Stimulated activated CD4-positive, alpha-beta T cell treated with anti-CD3 and anti-CD28 coated beads, Interleukin-15, amount 100 ng/mL, for 48 hours (primary cell): ENCODE measurements at places on chromosomes 3 and 15.

DNA sequence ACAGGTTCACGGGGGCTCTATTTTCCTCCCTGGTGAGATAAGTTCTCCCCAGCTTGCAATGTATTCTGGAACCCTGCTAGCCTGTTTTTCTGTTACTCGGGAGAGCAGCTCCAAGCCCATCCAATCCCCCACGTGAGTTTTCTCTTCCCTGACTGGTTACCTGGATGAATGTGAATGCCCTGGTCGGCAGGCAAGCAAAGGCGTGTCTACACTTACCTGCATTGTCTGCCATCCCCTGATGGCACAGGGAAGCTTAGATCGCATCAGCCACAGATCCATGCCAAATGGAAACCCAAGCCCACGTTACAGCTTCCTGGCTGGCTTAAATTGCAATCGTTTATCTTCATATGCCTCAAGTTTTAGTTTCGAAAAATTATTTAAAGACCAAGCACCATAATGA lies 149.9 kb downstream of the FOXP1 start:
- DNase-seq, result no peak

DNA sequence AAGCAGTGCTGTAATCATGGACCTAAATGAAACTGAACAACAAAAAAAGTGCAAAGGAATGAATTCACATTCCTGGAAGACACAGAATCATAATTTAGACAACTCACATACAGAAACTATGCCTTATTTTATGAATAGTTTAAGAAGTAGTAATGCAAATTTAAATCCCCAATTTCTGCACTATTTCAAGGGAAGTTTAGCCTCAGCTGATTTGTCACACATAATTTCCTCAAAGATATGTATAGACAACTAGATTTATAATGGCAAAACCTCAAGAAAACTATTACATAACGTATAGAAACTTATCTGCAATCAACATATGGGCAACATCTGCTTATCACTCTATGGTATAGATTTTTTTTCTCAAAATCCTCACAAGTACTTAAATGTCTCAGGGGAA lies 7.8 kb upstream of the PTX3 start:
- DNase-seq, result no peak

DNA sequence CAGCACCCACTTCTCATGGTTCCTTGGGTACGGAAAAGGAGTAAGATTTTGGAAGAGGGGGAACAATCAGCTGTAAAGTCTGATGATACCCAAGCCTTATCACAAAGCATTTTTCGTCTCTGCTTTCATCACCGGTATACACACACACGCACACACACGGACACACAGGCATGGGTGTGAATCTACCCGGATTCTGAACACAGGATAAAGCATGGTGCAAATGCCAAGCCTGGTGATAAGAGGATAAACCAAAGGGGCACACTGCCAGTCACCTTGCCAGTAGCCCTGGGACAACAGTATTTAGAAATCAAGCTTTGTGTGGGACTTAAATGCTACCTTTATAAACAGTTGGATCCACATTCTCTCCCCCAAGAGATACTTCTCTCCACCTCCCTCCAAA lies 22.2 kb downstream of the FAM174B start:
- DNase-seq, result no peak

GRCh38 chr3:158845765-158846350 lies 44.0 kb downstream of the MFSD1 start:
- no peak for DNase-seq

GRCh38 chr3:3237979-3238378 lies 58.5 kb upstream of the CRBN start:
- DNase-seq, result no peak

DNA sequence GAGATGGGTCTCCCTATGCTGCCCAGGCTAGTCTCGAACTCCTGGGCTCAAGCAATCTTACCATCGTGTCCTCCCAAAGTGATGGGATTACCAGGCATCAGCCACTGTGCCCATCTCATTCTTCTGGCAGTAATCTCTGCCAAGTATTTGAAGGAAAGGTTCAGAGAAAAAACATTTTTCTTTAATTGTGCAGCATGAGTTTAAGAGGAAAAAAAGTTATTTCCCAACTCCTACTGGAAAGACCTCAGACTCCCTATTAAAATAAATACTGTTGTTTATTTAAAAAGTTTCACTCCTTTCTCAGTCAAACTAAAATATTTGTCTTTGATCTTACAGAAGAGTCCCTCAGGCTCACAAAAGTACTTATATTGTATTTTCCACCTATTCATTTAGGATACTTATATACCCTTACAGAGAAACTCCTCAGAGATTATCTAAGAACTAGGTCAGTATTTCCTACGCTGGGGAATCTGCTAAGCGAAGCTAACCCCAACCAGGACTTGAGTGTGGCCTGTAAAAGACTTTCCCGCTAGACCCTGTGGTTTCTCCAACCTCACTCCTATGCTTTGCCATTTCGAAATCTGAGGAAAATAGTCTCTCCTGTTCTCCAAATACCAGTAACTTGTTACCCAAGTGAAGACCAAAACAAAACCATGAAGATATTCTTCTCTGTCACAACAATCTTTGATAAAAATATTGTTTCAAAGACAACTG lies 28.7 kb downstream of the WWTR1 start:
- DNase-seq, result no peak

DNA sequence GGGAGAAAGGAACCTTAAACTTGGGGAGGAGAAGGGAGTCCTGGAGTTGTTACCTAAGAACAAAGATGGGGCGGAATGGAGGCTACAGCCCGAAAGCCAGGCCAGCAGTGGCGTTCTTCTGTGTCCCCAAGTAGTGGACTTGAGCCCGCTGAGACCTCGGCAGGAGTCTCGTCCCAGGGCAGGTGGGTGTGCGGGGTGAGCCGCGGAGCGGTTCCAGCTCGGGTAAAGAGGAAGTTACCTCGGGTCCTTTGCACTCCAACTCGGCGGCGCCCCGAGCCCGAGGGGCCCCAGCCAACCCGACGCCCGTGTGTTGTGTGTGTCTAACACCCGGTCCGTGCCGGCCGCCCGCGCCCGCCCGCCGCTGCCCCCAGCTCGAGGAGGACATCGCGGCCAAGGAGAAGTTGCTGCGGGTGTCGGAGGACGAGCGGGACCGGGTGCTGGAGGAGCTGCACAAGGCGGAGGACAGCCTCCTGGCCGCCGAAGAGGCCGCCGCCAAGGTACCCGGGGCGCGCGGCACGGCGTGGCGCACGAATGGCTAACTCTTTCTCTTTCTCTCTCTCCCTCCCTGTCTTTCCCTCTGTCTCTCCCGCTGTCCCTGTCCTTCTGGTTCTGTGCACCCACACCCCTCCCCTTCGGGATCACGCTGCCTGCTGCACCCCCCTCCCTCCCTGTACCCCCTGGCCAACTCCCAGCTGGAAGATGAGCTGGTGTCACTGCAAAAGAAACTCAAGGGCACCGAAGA lies 959 bp downstream of the TPM1 start:
- no peak for DNase-seq

GRCh38 chr3:71703797-71704196 lies 21.4 kb downstream of the EIF4E3 start:
- DNase-seq, result no peak

DNA sequence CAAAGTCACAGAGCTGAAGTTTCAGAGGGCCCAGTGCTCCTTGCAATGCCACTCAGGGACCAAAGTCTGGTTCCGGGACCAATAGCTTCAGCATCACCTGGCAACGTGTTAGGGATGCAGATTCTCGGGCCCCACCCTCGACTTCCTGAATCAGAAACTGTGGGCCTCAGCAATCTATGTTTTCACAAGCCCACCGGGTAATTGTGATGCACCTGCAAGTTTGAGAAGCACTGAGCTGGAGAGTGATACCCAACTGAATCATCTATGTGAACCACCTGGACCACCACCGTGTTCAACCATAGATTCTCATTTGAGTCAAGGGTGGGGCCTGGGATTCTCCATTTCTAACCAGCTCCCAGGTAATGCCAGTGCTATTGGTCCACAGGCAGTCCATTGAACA lies 55.7 kb downstream of the CORO2B start:
- no peak for DNase-seq

DNA sequence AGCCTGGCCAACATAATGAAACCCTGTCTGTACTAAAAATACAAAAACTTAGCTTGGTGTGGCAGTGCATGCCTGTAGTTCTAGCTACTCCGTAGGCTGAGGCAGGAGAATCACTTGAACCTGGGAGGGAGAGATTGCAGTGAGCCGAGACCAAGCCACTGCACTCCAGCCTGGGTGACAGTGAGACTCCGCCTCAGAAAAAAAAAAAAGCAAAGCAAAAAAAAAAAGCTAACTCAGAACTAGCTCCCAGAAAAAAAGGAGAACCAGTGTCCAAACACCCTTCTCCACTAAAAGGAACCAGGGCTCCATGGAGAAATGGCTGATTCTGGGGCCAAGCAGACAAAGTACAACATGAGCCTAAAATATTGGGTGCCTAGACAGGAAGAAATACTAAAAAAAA lies 16.7 kb upstream of the CRTC3 start:
- DNase-seq, result no peak

- no peak for DNase-seq
Observed at GRCh38 chr3:149417174-149417573, 39.7 kb upstream of the TM4SF1 start.

DNA sequence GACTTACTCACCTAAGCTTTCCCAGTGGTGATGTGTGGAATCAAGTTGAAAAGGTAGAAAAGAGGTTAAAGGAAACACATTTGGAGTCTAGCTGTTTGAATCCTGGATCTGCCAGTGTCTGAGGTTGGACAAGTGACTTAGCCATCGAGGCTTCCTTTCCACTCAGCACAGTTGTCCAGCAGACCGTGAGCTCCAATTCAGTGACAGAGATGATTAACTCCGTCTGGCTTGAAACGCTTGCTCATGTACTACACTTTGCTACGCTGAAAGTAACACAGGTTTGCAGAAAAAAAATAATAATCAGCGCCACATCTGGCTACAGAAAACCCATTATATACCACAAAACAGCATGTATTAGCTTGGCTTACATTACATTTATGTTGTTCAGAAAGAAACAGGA lies 364.9 kb upstream of the MCTP2 start:
- no peak for DNase-seq

- DNase-seq, result no peak
Observed at GRCh38 chr15:75038231-75038630, 14.8 kb downstream of the PPCDC start.

DNA sequence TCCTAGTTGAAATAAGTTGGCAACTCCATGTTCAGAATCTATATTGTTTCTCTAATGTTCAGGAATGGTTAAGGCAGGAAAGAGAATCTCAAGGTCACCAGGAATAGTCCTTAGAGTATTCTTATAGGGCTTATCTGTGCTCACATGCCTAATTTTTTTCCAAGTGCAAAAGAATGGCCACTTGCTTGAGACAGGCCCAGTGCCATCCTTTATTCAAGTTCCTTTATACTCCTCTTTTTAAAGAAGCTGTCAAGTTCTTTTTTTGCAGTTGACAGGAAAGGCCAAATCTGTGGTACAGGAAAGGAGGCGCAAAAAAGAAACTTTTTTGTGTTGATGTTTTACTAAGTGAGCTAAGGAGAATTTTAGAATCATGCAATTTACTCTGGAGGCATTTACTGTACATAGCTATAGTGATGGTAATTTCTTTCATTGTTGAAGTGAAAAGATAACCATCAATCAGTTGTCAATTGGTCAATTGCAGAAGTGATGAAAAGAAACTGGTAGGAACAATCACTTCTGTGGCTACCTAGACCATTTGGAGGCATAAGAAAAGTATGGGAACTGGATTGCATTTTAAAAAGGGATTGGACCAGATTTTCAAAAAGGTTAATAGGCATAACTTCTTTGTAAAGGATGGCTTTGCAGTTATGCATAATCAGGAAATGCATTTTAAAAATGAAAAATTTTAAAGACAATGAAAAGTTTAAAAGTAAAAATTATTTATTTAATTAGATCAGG lies 102.5 kb upstream of the SOX2 start:
- no peak for DNase-seq

GRCh38 chr15:95162069-95162468 lies 930.7 kb downstream of the MCTP2 start:
- no peak for DNase-seq

DNA sequence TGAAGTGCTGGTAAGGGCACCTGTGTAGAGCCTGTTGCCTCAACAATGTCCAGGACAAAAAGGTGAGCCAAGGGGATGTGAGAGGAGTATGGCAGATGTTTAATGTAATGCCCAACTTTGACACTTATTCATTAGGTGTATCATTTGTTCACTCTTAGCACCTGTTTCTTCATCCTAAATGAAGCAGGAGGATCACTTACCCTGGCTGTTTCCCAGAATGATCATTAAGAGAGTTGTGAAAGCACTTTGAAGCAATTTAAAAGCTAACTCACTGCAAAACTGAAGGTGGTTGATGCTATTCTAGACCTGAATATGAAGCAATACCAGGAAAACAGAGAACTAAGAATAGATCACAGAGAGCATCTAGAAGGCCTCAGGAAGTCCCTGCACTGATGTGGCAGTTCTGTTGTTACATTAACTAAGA lies 3.4 kb upstream of the HHLA2 start:
- no peak for DNase-seq

- DNase-seq, result no peak
Observed at GRCh38 chr15:40940296-40940801, 11.2 kb downstream of the DLL4 start.

DNA sequence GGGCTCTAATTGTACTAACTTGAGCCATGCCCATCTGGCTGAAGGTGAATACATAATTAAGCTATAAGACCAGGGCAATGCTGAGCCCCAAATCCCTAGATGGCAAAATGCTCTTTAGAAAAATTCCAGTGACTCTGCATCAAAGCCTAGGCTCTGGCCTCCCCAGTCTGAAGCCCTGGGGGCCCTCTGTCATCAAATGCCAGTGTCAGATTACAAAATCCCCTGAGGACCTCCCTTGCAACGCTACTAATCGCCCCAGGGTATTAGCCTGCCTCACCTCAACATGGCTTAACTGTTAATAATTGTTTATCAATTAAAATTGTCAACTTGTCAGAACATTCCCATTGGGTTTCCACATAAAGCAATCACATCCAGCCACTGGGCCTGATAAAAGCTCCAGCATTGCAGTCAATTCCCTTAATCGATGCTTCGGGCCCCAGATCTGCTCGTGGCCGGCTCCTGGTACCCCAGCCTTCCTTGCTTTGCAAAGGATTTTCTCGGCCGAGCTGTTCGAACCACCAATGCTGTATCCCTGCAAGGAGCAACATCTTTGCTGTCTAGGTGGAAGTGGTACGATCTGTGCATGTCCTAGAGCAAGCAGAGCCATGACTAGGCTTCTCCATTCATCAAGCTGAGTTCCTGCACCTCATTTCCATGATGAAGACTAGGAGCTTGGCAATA lies 151.7 kb downstream of the MEGF11 start:
- DNase-seq, result no peak

- DNase-seq, result no peak
Observed at GRCh38 chr15:26261966-26262365, 398.8 kb upstream of the ATP10A start.
